ENCODE measurements at places on chromosomes 6 and 20. TPM values are rescaled to one million over a fixed set of nuclear protein-coding genes. Genes with fewer than 3 reads are reported as not detected.
A peak's percentile ranks its signal among the peaks of the same experiment; 100 is the strongest.

ATG5 gene
- 12.1 TPM for total RNA-seq

B3GAT2 gene
- not detected for total RNA-seq

SLC22A3 gene
- under 0.01 TPM for total RNA-seq

CDC40 gene
- total RNA-seq: 15.9 TPM

TGM3 gene
- not detected for total RNA-seq

TRERF1 gene
- 10.8 TPM for total RNA-seq

- DNase-seq: no peak
Measured at GRCh38 chr6:1535295-1535694, 74.4 kb upstream of the FOXC1 start.

GRCh38 chr6:38493931-38494547 is 145.7 kb downstream of the BTBD9 start:
- DNase-seq: peak; percentile 58

All from hematopoietic multipotent progenitor cell (in vitro differentiated cells).